ENCODE measurements at places on chromosomes 1 and 21. TPM values are rescaled to one million over a fixed set of nuclear protein-coding genes. Genes with fewer than 3 reads are reported as not detected.

Gene SLAMF9
- 0.41 TPM for total RNA-seq

Gene ADAMTS4
- total RNA-seq, result 0.01 TPM

Gene FNDC7
- not detected for total RNA-seq

Gene IGSF5
- not detected for total RNA-seq

Gene PRDX1
- total RNA-seq, result 1,895 TPM

Gene KCNE2
- not detected for total RNA-seq

Gene CYP4Z1
- not detected for total RNA-seq

Gene PLEKHA6
- total RNA-seq, result 35.1 TPM

Gene GPR37L1
- total RNA-seq, result 0.10 TPM

Gene LYSMD1
- total RNA-seq, result 5.9 TPM

Gene LORICRIN
- total RNA-seq, result not detected

Gene RAB25
- not detected for total RNA-seq

Gene MTARC2
- 13.3 TPM for total RNA-seq

Gene LCE3D
- 2.8 TPM for total RNA-seq

Gene TRIM46
- 2.0 TPM for total RNA-seq

Gene PSMG1
- 86.4 TPM for total RNA-seq

Gene CFAP107
- total RNA-seq, result not detected

Gene GBP2
- total RNA-seq, result 0.65 TPM

Gene FYB2
- total RNA-seq, result not detected

Gene TMPRSS2
- 0.13 TPM for total RNA-seq

Gene RGS13
- total RNA-seq, result not detected

Gene AGBL4
- not detected for total RNA-seq

Gene CFAP45
- 0.55 TPM for total RNA-seq

Gene MSH4
- 0.02 TPM for total RNA-seq

Gene PCAT6
- total RNA-seq, result 3.5 TPM

Gene GRIK3
- total RNA-seq, result not detected

Gene TAS1R1
- total RNA-seq, result not detected

Gene BTBD8
- total RNA-seq, result 0.49 TPM

Gene MPC2
- 79.3 TPM for total RNA-seq

Gene VWA5B1
- not detected for total RNA-seq

Gene TNFSF18
- not detected for total RNA-seq

Gene TDRD10
- total RNA-seq, result not detected

Gene PLPPR4
- not detected for total RNA-seq
